ENCODE measurements at places on chromosomes 11 and 22.
A peak's percentile ranks its signal among the peaks of the same experiment; 100 is the strongest.

DNA sequence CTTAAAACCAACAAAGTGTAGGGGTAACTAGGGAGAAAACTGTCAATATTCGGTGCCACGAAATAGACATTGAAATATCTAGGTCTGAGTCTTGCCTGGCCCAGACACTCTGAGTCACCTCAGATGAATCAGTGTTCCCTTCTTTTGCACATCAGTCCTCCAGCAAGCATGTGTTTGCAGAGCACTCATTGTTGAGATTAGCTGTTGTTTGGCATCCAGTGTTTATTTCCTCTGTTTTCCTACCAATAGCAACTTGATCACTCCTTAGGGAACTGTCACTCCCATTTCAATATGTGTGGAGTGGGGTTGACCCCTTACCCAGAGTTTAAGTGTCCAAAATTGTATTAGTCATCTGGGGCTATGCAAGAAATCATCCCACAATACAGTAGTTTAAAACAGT, 4.7 kb upstream of the ASCC2 start:
- DNase-seq: peak; percentile 36

DNA sequence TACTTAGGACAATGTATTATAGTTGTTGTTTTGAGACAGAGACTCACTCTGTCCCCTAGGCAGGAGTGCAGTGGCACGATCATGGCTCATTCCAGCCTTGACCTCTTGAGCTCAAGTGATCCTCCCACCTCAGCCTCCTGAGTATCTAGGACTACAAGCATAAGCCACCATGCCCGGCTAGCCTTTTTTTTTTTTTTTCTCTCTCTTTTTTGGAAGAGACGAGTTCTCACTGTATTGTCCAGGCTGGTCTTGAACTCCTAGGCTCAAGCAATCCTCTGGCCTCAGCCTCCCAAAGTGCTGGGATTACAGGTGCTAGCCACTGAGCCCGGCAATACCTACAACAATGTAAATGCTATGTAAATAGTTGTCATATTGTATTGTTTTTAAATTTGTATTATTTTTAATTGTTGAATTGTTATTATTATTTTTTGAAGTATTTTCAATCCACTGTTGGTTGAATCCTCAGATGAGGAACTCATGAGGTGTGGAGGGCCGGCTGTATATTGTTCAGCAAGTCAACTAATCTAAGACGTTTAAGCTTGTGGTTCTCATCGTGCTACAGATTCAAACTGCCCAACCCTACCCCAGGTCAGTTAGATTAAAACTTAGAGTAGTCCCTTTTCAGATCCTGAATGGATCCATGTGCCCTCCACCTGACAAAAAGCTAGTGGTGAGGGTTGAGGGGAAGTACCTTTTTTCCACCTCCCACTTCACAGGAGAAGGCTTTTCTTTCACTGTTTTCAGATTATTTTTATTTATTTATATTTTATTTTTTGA, 11.9 kb upstream of the ZNF280A start:
- DNase-seq: no peak

GRCh38 chr11:64327375-64327774, 9.5 kb downstream of the PRDX5 start:
- DNase-seq: no peak

DNA sequence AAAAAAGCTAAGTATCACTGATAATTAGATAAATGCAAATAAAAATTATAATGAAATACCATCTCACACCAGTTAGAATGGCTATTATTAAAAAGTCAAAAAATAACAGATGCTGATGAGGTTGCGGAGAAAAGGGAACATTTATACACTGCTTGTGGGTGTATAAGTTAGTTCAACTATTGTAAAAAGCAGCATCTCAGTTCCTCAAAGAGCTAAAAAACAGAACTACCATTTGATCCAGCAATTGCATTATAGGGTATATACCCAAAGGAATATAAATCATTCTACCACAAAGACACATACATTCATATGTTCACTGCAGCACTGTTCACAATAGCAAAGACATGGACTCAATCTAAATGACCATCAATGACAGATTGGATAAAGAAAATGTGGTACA, 120.3 kb upstream of the ZBED5 start:
- DNase-seq: no peak

DNA sequence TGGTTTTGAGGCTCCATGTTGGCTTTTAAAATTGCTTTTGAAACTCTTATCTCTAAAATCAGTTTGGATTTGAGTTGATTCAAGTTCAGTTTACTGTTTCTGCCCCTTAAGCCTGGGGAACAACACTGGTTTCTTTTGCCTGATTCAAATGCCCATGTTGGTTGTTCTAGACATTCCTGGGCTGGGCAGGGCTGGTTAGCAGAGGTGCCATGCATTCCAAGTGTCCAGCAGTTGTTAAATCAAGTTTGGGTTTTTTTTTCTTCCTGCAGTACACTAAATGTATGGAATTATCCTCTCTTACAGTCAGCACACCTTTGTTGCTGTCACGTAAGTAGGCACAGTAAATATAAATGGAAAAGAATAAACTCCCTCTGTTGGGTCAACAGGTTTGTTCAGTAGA, 67.2 kb upstream of the MTMR2 start:
- DNase-seq: no peak

GRCh38 chr22:21945453-21946261, 7.0 kb downstream of the PPM1F start:
- no peak for DNase-seq

- no peak for DNase-seq
These were observed 47.8 kb upstream of the ALX4 start for GRCh38 chr11:44357711-44358110.

Measured in fibroblast of skin of left biceps (primary cell).